ENCODE measurements at places on chromosomes 2 and 18.

- no peak for DNase-seq
Observed at GRCh38 chr2:185859506-185859905, 120.9 kb downstream of the FSIP2 start.

GRCh38 chr2:174112073-174112472 lies 136.3 kb downstream of the OLA1 start:
- no peak for DNase-seq

- DNase-seq, result no peak
Observed at GRCh38 chr2:69582582-69583176, 60.9 kb downstream of the AAK1 start.

- no peak for DNase-seq
Observed at GRCh38 chr2:132383956-132384355, 32.6 kb upstream of the GPR39 start.

- DNase-seq, result peak; percentile 77
Observed at GRCh38 chr2:70123051-70123828, 36.0 kb downstream of the PCBP1 start.

GRCh38 chr2:224405841-224406370 lies 4.0 kb upstream of the FAM124B start:
- DNase-seq, result no peak

- DNase-seq, result peak; percentile 57
Observed at GRCh38 chr2:10080536-10081304, 509 bp upstream of the CYS1 start.

- no peak for DNase-seq
Observed at GRCh38 chr18:4040391-4041092, 414.6 kb downstream of the DLGAP1 start.

DNA sequence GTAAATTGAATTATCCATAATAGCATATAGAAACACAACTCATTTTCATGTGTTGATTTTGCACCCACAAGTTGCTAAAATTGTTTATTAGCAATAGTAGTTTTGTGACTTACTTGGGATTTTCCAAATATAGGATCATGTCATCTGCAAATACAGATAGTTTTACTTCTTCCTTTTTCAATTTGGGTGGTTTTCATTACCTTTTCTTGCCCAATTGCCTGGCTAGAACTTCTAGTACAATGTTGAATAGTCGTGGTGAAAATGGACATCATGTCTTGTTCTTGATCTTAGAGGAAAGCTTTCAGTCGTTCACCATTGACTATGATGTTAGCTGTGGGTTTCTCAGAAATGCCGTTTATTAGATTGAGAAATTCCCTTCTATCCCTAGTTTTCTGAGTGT lies 60.2 kb upstream of the TCF7L1 start:
- DNase-seq, result no peak

DNA sequence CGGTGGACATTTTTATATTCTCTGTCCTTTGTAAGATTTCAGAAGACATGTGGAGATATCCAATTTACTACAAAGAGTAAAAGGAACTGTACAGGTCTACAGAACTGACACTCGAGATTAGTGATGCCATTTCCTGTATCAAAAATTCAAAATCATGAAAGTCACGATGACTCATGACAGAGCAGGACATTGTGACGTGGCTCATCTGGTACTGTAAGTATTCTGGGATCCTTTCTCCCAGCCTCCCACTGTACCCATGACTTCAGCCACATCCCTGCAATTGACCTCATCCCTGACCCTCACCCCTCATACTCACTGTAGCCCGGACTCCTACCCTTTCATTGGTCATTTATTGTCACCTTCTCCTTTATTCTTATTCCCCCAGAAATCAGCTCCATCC lies 736.5 kb downstream of the EPHA4 start:
- DNase-seq, result no peak

GRCh38 chr18:72342933-72343332 lies 201.2 kb downstream of the CBLN2 start:
- no peak for DNase-seq

DNA sequence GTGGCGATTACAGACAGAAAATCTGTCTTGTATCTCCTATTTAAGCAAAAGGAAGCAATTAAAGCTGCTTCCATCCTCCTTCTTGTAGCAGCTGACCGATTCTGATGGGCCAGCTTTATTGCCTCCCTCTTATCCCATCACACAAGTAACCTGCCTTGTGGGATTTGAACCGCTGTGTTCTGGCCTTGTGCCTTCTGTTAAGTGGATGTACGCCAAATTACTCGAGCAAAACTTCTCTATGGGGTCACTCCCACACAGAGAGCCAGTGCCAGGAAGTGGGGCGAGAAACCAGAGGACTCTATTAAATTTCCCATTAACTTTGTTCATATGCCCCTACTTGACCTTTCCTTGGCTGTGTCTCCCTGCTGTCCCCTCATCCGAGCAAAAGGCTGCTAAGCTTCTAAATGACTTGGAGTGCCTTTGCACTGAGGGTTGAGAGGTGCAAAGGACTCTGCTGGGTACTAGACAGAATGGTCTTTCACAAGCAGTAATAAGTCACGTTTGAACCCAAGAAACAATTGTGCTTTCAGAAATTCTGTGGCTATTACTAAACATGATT lies 672.5 kb downstream of the MBD2 start:
- DNase-seq, result peak; percentile 46

DNA sequence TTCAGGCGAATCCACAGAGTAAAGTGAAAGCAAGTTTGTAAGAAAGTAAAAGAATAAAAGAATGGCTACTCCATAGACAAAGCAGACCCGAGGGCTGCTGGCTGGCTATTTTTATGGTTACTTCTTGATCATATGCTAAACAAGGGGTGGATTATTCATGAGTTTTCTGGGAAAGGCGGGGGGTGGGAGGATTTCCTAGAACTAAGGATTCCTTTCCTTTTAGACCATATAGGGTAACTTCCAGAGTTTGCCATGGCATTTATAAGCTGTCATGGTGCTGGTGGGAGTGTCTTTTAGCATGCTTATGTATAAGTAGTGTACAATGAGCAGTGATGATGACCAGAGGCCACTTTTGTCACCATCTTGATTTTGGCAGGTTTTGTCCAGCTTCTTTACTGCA lies 59.8 kb downstream of the SLC4A3 start:
- DNase-seq, result no peak

DNA sequence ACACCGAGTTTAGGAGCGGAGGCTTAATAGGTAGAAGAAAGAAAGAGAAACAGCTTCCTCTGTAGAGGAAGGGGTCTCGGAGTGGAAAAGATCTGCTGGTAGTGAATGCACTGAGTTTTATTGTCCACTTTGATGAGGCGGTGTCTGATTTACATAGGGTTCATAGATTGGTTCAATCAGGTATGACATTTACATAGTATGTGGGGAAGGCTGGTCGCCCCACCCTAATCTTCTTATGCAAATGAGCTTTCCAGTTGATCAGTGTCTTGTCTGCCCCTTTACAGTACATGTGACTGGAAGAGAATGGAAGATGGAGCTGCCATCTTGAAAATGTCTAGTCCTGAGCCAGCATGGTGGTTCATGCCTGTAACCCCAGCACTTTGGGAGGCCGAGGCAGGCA lies 19.9 kb upstream of the CNOT11 start:
- DNase-seq, result no peak

- DNase-seq, result no peak
Observed at GRCh38 chr2:41853427-41854191, 194.2 kb upstream of the PKDCC start.

DNA sequence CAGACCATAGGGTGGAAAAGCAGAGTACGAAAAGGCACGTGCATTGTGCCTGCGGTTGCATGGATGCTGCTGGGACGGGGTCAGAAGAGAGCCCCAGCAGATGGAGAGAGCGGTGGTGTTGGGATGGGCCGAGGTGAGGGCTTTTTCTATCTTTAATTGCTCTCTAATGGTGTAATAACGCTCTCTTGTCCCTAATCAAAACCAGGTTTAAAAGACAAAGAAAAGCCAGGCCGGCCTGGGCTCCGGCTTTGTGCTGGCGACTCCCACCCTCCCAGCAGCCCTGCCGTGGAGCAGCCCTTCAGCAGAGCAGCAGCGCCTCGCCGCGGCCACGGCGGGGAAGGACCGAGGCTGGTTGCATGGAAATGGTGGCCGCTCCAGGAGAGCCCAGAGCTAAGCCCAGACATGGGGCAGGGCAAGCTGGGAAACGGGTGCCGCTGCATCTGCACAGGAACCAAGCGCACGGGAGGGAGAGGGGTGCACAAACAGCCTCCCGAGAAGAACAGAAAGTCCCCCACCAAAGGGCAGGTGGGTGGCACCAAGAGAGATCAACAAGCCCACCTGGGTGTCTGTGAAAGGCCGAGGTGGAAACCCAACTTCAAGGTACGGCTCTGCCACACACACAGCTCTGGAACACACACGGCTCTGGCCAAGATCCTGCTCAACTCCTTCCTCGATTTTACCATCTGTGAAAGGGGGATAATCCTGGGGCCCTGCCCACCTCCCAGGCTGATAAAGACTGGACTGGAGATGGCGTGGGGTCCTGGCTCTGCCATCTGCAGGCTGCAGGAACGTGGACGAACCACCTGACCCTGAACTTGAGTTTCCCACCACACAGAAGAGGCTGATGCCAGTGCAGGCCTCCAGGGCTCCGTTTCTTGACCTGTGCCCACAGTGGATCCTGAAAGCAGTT lies 15.0 kb downstream of the HS1BP3 start:
- DNase-seq, result peak; percentile 88

- no peak for DNase-seq
Observed at GRCh38 chr2:34578641-34579040, 979.5 kb upstream of the FAM98A start.

DNA sequence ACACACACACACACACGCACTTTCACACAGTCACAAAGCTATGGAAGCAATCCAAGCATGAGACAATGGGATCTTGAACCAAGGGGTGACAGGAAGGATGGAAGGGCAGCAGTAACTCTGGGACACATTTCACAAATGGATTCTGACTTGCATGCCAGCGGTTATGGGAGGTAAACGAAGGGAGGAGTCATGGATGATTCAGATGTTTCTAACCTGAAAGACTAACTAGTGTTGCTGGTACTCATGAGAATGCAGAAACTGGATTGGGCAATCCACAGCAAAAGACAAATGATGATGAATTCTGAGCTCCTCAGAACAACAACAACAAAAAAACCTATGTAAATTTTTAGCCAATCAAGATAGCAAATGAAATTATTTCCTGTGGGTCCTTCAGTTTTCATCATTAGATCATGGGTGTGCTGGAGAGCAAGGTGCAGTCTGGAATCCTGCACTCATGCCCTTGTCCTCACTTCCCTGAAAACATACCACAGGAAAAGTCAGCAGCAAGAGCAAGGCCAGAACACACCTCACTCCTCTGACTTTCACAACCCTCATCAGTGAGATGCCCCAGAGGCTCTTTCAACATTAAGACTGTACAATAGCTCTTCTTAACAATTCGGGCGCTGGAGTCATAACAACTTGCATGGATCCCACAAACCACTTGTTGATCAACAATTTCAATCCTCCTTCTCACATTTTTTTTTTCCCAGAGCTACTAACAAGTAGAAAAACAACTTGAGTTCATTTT lies 32.6 kb downstream of the ABCA12 start:
- no peak for DNase-seq

DNA sequence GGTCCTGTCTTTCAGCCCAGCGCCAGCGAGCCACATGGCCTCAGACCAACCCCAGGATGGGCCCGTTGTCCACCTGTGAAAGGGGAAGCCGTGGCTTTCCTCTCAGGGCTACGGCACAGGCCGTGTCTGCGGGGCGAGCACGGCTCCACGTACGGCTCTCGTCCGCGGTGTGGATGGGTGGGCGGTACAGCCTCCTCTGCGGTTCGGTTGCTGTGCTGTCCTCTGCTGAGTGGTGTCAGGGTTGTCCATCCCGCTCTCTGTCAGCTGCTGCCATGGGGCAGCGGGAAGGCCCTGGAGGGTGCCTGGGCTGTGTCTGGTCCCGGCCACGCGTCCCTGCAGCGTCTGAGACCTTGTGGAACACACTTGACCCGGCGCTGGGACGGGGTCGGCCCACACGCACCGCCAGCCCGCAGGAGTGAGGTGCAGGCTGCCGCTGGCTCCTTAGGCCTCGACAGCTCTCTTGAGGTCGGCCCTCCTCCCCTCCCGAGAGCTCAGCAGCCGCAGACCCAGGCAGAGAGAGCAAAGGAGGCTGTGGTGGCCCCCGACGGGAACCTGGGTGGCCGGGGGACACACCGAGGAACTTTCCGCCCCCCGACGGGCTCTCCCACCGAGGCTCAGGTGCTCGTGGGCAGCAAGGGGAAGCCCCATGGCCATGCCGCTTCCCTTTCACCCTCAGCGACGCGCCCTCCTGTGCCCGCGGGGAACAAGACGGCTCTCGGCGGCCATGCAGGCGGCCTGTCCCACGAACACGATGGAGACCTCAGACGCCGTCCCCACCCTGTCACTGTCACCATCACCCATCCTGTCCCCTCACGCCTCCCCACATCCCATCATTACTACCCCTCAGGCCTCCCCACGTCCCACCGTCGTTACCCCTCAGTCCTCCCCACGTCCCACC lies 128.7 kb downstream of the NFATC1 start:
- DNase-seq, result peak; percentile 64

GRCh38 chr18:54479365-54479764 lies 111.7 kb upstream of the DYNAP start:
- no peak for DNase-seq

DNA sequence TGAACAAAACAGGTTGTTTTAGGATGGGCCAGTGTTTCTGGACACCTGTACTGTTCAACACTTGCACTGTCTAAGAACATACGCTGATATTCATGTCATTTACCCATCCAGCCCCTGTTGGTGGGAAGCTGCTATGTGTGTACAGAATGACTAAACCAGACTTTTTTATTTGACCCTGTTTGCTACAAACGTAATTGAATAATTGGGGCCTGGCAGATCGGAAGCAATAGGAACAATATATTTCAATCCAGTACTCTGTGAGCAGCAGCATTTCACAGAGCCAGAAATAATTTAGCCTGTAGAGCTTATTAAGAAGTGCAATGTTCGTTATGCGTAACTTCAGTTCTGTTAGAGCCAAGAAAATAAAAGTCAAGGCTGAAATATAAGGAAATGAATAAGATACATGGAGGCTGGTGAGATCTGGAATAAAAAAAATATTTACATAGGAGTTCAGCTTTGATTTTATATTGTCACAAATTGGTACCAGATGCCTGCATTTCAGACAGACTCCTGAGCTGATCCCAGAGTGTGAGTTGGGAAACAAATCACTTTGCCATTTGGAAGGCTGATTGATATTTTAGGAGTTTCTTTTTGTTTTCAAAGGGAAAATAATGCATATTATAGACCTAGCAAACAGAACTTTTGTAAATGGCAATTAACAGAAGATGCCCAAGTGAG lies 19.7 kb downstream of the CABLES1 start:
- no peak for DNase-seq

DNA sequence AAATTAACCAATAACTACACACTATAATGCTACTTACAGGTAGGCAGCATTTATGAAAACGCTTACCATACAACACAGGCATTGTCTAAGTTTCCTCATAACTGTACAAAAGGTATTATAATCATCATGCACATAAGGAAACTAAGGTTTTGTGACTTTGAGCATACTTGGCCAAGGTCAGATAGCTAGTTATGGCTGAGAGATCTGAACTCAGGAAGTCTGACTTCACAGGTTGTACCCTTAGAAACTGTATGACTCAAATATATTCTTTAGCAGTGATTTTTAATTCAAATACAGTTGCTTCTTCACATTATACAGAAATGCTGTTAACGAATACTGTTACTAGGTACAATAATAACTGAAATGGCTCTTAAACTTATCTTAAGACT lies 89.3 kb downstream of the TRIP12 start:
- DNase-seq, result no peak
